CD4-positive, CD25-positive, alpha-beta regulatory T cell (primary cell): ENCODE measurements at places on chromosomes 5 and 9. TPM values are rescaled to one million over a fixed set of nuclear protein-coding genes. Genes with fewer than 3 reads are reported as not detected.

GRCh38 chr5:60699288-60699608 is 718 bp downstream of the DEPDC1B start:
- no peak for DNase-seq

DNA sequence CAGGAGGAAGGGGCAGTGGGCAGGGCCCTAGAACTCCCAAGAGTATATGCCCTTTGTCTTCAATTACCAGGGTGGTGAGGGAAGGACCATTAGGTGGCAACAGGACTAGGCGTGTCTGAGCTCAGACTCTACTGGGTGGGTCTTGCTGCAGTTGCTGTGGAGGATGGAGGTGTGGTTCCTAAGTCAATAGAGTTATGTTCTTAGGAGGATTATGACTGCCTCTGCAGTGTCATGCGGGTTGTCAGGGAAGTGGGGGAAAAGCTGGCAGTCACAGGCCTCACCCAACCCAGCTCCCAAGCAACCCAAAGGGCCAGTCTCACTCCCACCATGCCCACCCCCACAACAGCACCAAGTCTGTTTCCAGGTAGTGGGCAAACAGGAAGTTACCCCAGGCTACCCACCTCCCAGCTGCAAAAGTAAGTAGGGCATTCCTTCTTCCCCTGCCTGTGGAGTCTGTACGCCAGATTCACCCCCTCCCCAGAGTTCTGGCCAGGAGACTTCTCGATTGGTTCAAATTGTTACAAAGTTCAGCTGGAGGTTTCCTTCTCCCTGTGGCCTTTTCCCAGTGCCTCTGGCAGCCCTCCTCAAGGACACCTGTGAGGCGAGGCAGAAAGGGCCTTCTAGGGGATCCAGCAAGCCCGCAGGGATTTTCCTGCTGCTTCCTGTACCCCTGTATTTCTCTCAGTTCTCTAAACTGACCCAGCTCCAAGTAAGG is 145.3 kb downstream of the HINT1 start:
- DNase-seq, result peak; percentile 30

DNA sequence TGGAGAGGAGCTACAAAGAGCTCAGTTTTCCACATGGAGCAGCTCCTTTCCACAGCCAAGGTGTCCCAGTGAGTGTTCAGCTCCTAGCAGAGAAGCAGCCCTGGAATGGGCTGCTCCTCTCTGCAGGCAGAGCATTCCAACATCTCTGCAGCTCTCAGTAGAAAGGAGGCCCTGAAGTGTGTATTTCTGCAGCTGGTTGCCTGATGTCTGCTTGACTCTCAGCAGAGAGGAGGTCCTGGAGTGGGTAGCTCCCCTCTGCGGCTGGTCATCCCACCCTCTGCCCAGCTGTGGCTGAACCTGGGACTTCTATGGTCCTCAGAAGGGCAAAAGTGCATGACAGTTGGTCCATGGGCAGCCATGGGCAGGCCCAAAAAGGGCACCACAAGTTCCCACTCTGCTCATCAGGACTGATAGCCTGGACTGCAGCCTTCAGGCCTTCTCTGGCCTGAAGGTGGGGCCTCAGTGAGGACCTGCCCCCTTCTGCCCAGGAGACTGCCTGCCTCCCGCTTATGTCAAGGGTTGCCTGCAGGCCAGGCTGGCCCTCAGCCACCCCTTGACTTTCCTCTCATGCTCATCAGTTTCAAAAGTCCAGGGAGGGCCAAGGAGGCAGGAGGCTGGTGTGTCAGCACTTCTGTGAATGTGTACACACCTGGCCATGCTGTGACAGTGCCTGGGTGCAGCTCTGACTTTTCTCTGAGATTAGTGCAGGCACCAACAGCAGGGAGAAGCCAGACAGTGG is 605.9 kb upstream of the FAM174A start:
- DNase-seq, result no peak

GRCh38 chr5:86858442-86858841 is 240.7 kb downstream of the COX7C start:
- no peak for DNase-seq

DNA sequence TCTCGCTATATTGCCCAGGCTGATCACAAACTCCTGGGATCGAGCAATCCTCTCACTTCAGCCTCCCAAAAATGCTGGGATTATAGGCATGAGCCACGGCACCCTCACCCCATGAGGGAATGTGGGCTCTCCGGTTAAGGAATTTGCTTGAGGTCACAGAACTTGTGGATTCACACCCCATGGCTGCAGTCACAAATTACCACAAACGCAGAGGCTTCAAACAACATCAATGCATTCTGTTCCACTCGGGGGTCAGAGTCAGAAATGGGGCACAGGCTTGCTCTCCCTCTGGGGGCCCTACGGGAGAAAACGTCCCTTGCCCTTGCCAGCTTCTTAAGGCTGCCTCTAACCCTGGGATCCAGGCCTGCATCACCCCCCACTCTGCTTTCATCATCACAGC is 12.2 kb upstream of the SPINK4 start:
- no peak for DNase-seq

DNA sequence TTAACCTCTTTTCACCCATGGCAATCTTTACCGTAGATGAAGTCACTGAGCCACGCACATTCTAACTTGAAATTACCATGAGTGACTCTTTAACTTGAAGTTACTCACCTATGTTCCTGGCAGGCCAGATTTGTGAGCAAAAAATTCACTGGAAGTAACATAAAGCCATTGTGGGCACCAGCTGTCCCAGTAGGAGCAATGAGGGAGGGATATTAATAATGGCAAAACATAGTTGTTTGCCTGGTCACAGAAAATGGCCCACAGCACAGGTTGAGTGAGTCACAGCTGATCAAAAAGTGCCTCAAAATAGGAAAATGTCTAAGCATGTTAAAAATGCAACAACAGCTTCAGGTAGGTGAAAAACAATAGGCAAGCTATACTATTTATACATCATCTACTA is 146.6 kb downstream of the EFNA5 start:
- no peak for DNase-seq

DNA sequence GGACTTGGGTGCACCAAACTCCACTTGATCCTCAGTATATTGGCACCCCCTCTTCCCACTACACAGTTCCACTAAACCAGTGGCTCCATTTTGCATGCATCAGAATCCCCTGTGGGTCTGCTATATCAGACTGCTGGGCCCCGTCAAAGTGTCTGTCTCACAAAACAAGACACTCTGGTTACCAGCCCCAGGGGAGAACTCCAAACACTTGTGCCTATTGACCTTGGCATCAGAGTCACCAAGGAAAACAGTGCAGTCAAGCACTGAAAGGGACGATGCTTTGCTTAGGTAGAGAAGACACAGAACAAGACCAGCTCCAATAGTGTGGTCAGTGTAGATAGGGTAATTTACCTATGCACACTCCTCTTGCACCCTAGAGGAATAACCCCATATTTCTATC is 205.8 kb upstream of the RAI14 start:
- no peak for DNase-seq

GRCh38 chr9:132857616-132858342 is 20.3 kb downstream of the AK8 start:
- DNase-seq, result no peak

GRCh38 chr9:650362-650761 is 191.1 kb upstream of the DMRT1 start:
- no peak for DNase-seq

- DNase-seq, result no peak
Observed at GRCh38 chr9:6243746-6244145, 28.1 kb downstream of the IL33 start.

DNA sequence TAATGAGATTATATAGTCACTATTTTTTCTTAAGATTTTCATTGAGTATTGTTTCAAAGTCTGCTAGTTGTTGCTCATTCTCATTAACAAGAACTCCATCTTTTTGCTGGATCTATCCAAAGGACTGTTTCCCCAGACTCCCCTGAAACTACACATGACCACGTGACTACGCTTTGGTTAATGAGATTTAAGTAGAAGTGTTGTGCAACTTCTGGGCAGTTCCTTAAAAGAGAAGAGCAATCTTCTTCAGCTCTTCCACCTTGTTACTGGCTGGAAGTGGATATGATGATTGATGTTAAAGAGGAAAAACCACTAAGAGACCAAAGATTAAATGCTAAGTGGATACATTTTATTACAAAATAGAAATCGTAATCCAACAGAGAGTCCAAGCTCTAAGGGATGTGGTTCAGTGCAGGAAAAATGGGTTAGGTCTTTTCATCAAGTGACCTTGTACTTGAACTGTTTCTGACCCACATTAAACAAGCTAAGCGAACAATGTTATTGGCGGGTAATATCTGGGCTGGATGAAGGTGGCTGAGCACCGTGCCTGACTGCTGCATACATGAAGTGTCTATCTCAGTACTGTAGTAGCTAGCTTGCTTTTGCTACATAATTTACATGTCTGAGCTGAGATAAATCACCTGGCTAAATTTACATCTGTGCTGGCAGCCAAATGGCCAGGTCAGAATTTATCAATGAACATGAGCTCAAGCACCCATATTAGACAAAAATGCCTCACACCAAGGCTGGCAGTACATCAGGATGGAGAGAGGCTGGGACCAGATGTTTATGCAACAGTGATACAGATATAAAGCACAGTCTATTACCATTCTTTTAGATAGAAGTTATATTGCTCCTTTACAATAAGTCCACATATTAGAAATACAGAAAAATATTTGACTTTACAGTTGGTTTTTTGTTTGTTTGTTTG is 7.5 kb upstream of the CTNNAL1 start:
- DNase-seq, result no peak

DNA sequence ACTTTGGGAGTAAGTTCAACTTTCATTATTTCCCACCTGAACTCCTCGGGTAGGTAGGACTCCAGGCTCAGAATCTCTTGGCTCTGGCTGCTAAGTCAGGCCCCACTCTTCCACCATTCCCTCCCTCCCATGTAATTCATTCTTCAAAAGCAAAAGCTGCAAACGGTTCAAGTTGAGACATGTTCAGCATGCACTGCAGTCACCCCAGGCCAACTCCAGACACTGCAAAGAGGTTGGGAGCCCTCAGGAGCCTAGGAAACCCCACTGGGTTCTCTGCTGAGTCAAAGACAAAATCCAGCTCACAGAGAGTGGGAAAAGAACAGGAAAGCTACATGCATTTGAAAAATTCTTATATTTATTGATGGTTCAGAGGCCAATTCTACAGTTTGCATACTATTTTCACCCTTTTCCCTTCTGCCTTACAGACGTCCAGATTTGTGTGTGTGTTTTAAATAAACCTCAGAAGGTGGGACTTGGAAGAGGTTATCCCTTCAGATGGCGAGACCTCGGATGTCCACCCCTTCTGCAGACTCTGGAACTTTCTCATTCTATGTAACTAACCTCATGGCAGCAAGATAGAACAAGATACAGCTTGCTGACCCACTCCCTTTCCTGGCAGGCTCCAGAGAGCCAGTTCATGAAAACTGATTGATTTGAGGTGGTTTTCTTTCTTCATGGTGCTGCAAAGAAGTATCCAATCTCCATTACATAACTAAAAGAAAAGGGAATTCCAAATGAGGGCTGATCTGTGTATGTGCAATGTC is 65.7 kb upstream of the EQTN start:
- DNase-seq, result no peak

GRCh38 chr5:141879426-141879759 is 1.2 kb upstream of the PCDH1 start:
- no peak for DNase-seq

DNA sequence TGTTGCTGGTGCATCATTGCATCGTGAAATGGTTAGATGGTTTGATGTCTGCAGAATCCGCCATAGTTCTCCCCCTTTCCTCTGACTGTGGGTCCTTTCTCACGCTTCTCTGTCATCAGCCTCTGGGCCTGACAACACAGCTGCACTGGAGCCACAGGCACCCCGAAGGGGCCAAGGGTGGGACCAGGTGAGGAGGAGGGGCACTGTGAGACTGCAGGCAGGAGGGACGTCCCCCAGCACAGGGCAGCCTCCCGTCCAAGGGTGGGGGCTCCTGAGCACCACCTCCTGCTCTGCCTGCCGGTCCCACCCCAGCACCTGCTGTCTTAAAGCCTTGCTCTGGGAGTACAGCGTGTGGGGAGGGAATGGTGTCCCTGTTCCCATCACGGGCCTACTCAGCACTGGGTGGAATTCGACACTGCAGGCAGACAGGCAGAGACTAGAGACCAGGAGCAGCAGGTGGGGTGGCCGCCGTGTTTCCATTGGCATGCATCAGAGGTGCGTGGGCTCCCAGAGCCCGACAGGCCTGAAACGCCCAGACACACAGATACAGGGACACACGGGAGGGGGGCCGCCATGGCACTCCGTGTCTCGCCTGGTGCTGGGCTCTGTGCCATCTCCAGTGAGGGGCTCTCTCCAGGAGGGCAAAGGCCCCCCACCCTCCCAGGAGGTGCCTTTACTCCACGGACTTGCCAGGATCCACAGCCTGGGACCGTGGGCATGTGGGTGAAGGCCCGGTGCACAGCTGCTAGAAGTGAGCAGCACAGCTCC is 15.0 kb downstream of the CACNA1B start:
- no peak for DNase-seq

DNA sequence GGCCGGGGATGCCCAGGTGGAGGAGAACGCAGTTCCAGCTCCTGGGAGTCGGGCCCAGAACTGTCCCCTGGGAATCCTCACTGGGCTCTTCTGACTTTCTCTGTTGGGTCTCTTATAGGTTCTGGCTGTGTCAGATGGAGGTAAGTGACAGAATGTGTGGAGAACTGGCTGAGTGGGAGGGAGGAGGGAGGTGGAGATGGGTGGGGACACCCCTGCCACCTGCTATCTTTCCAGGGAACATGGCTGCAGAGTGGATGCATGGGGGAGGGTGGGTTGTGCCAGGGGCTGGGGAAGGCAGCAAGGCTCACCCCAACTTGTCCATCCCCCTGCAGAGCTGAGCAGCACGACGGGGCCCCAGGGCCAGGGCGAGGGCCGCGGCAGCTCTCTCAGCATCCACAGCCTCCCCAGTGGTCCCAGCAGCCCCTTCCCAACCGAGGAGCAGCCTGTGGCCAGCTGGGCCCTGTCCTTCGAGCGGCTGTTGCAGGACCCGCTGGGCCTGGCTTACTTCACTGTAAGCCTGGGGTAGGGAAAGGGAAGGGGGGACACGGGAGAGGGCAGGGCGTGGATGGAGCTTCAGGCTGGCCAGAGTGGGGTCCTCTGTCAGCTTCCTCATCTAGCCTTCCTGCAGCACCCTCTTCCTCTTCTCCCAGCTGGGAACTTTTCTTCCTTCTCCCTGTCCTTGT is 8.3 kb downstream of the RGS14 start:
- no peak for DNase-seq

- no peak for DNase-seq
Observed at GRCh38 chr5:61468483-61468865, 136.4 kb downstream of the ZSWIM6 start.

DNA sequence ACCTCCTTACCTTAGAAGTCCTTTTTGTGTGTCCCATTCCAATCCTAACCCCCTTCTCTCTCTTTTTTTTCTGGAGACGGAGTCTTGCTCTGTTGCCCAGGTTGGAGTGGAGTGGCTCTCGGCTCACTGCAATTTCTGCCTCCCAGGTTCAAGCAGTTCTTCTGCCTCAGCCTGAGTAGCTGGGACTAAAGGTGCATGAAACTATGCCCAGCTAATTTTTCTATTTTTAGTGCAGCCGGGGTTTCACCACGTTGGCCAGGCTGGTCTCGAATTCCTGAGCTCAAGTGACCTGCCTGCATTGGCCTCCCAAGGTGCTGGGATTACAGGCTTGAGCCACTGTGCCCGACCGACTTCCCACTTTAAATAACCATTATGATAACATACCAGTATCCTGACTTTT is 17.5 kb downstream of the TMEM38B start:
- no peak for DNase-seq

- no peak for DNase-seq
Observed at GRCh38 chr5:78234804-78235203, 59.7 kb downstream of the AP3B1 start.

- DNase-seq, result no peak
Observed at GRCh38 chr5:174972291-174972690, 247.9 kb downstream of the MSX2 start.

ENTR1 gene
- 63.2 TPM for total RNA-seq

HAPLN1 gene
- total RNA-seq, result not detected

BTNL9 gene
- not detected for total RNA-seq

KIF2A gene
- 114 TPM for total RNA-seq

INSL4 gene
- total RNA-seq, result not detected

DAB2IP gene
- not detected for total RNA-seq

ADGRD2 gene
- total RNA-seq, result not detected

TSC1 gene
- total RNA-seq, result 63.0 TPM
